ENCODE measurements at places on chromosomes 2 and 18.

DNA sequence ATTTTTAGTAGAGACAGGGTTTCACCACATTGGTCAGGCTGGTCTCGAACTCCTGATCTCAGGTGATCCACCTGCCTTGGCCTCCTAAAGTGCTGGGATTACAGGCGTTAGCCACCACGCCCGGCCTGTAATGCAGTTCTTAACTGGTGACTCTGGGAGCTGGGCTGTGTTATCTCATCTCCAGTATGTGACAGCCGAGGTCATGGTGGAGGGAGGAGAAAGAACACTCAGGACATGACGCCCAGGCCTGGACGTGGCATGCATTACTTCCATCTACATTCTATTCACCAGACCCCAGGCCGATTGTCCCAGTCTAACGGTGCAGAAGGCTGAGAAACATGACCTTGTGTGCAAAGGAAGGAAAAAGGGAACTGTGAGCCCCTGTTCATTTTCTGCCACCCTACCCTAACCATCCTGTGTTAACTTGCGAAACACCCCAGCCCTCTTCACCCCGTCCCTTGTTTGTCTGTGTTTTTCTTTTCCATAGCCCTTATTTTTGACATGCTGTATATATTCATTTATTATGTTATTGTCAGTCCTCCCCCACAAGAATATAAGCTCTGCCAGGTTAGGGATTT is 88.1 kb upstream of the ASAP2 start:
- DNase-seq: no peak

DNA sequence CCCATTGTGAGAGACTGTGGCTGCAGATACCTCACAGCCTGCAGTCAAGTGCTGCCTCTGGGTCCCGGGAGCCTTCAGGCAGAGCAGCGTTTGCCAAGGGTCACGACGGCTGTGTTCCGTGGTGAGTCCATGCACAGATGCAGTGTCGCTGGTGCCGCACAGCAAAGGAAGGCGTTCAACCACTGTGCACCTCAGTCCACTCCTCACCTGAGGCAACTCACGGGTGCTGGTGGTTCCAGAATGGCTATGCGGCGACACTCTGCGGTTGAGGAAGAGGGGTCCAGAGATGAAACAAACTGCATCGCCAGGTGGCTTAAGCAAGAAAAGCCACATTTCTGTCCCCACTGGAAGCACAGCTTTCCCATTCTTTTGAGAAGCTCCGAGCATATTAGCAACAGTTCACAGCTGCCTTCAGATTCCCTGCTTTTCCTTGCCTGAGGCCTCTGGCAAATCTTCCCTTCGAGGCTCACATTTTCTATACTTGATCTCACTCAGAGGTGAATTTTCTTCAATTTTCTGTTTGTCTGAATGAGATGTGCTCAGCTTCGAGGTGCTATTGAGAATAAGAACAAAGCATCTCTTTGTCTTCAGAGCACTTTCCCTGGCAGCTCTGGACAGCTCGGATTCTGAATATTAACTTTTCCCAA is 208.8 kb upstream of the TWIST2 start:
- DNase-seq: no peak

DNA sequence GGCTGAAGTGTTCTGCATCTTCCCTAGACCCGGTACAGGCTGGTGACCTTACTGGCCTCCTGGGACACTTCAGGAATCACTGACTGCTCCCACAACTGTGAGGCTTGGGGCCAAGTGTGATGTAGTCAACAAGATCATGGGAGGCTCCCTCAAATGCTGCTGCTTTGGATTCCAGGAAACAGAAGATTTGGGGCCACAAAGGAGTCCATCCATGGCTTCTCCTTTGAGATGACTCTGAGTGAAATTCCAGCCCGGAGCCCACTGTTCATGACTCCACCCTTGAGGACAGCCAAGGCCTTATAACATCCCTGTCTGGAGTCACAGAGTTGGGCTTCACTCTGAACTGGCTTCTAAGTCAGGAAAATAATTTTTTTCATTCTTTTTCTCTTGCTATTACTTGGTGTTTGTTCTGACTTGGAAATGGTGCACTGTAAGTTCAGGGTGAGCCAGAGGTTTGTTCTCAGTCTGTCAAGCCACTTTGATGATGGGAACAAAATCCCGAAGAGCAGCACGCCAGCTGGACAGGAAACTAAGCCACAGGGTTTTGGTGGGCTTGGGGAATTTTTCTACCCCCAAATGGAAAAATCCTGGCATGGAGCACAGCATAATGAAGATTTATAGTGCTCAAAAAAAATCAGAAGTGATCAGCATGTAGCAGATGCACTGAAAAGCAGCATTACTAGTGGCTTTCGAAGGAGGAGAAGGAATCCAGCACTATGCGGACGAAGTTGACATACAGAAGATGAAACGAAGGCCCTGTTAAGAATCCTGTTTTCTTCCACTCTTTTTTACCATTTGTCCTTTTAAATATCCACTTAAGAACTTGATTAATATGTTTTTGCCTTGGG is 98.1 kb upstream of the ZFP36L2 start:
- no peak for DNase-seq

DNA sequence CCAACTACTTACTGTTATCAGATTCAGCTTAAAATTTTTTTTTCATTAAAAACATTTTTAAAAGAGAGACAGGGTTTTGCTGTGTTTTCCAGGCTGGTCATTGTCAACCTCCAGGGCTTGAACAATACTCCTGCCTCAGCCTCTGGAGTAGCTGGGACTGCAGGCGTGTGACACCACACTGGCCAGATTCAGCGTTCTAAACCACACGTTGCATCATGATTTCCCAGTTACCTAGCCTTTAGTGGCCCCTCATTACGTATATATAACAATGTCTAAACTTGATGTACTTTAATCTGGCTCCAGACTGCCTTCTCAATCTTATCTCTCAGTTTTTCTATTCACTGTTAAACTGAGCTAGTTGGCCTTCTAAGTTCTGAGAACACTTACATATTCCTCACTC is 89.6 kb downstream of the COMMD1 start:
- DNase-seq: no peak

GRCh38 chr2:175806125-175806490 is 196.0 kb downstream of the LNPK start:
- no peak for DNase-seq

DNA sequence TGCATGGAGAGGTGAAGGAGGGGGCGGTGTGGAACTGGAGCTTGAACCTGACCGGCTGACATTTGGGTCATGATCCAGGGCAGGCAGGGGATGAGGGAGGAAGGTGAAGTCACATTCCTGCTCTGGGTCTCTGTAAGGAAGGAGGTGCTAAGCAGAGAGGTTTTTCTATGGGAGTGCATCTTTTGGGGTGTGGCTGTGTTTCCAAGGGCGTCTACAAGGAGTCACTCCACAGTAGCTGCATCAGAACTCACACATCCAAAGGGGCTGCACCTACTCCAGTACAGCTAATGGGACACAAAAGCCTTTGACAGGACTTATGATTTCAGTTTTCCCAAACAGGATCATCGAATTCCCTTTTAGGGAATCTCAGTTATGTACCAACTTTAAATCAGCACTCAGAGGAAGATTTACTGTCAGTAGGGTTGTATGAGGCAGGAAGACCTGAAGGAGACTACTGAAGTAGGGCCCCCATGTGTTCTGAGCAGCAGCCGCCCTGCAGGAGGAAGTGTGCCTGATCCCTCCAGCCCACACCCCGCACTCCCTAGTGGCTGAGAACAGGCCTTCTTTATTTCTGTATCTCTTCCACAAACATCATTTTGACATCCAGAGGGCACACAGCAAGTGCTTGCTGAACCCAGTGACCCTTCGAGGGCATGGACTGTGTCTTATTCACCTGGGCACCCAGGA is 137.2 kb downstream of the CELF4 start:
- DNase-seq: no peak

DNA sequence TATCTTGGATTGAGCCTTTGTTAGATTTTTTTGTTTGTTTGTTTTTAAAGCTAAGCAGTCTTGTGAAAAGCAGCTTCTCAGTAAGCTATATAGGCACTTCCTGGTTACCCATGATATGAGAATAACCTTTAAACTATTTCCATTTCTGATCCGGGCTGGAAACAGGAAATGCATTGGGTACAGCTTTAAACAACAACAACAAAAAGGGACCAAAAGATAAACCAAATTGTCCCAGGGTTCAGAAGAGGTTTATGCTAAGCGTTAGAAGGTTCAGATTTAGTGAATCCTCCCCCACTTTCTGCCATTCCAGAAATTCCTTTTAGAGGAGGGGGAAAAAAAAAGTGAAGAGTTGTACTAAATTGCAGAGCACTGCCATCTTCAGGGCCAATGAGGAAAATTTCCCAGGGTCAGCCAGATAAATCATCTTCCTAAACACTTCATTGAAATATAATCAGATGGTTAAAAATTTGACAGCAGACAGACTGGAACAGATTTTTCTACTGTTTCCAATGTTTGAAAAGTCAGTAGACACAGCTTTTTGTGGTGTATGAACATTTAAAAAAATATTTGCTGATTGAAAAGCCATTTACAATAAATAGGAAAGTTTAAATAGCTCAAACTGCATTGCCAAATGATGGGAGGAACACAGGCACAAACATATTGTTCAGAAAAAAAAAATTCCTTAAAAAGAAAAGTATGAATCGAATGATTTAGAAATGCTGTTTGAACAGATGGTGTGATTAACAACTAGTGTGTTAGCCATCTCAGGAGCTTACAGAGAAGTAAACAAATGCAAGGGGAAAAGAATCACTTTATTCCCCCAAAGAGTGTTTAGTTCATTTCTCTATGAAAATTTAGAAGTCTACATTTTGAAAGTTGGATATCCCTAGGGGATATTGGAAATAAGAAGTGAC is 189.9 kb upstream of the TANK start:
- DNase-seq: peak; percentile 40

- DNase-seq: no peak
These were observed 208.9 kb downstream of the SPP2 start for GRCh38 chr2:234259440-234259839.

GRCh38 chr2:181847702-181848101 is 43.8 kb upstream of the ITPRID2 start:
- no peak for DNase-seq

DNA sequence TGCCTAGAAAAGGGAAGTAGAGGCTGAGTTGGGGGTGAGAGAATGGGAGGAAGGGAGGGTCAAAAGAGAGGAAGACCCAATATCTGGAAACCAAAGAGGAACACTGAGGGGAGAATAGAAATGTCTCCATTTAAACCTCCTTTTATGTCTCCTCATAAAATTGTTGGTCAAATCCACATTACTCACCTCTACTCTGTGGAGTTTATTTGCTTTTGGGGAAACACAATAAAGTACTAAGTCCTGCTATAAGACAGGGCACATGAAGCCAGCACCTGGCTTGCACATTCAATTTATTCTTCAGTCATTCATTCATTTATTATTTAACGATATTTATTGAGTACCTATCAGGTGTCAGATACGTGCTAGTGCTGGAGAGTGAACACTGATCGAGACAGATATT is 60.3 kb upstream of the NFE2L2 start:
- no peak for DNase-seq

GRCh38 chr18:64851726-64852125 is 702.8 kb upstream of the LINC00305 start:
- DNase-seq: no peak

- no peak for DNase-seq
These were observed 24.9 kb upstream of the RHOB start for GRCh38 chr2:20421988-20422370.

DNA sequence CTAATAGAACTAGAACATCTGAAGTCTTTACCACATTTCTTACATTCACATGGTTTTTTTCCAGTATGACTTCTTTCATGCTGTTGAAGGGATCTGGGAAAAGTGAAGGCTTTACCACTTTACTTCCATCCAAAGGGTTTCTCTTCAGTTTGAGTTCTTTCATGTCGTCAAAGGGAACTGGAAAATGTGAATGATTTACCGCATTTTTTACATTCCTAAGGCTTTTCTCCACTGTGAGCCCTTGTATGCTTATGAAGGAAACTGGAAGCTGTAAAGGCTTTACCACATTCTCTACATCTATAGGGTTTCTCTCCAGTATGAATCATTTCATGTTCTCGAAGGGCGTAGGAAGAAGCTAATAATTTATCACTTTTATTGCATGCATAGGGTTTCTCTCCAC is 46.7 kb downstream of the NBEAL1 start:
- DNase-seq: no peak
